ENCODE measurements at places on chromosomes 3 and 15.

- no peak for DNase-seq
Measured at GRCh38 chr3:170513642-170514041, 72.2 kb downstream of the SLC7A14 start.

GRCh38 chr3:30873671-30874070 lies 20.8 kb downstream of the GADL1 start:
- DNase-seq, result no peak

GRCh38 chr3:140440446-140440845 lies 237.4 kb upstream of the TRIM42 start:
- no peak for DNase-seq

DNA sequence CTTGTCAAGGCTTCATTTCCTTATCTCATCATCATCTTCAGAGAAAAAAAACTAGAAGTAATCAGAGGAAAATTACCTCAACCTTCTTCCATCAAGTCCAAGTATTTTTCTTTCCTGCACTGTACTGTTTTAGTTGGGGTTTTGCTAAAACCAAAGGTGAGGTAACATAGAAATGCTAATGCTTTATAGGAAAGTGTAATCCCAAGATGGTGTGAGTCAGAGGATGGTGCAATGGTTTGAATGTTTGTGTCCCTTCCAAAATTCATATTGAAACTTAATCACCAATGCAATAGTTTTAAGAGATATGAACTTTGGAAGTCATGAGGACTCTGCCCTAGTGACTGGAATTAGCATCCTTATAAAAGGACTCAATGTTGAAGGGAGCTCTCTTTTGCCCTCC lies 79.5 kb downstream of the KBTBD8 start:
- no peak for DNase-seq

- peak; percentile 82 for DNase-seq
Measured at GRCh38 chr3:72270072-72270681, 485.2 kb upstream of the PROK2 start.

DNA sequence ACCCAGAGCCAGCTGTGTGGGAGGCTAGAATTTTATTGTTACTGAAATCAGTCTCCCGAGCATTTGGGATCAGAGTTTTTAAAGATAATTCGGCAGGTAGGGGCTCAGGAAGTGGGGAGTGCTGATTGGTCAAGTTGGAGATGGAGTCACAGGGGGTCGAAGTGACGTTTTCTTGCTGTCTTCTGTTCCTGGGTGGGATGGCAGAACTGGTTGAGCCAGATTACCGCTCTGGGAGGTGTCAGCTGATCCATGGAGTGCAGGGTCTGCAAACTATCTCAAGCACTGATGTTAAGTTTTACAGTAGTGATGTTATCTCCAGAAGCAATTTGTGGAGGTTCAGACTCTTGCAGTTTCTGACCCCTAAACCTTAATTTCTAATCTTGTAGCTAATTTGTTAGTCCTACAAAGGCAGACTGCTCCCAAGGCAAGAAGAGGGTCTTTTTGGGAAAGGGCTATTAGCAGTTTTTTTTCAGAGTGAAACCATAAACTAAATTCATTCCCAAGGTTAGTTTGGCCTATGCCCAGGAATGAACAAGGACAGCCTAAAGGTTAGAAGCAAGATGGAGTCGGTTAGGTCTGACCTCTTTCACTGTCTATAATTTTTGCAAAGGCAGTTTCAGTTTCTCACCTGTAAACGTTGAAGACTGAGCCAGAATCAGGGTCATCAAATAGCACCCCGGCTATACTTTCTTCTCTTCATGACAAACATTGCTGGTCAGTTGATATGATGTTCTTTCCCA lies 28.2 kb downstream of the FLNB start:
- no peak for DNase-seq

DNA sequence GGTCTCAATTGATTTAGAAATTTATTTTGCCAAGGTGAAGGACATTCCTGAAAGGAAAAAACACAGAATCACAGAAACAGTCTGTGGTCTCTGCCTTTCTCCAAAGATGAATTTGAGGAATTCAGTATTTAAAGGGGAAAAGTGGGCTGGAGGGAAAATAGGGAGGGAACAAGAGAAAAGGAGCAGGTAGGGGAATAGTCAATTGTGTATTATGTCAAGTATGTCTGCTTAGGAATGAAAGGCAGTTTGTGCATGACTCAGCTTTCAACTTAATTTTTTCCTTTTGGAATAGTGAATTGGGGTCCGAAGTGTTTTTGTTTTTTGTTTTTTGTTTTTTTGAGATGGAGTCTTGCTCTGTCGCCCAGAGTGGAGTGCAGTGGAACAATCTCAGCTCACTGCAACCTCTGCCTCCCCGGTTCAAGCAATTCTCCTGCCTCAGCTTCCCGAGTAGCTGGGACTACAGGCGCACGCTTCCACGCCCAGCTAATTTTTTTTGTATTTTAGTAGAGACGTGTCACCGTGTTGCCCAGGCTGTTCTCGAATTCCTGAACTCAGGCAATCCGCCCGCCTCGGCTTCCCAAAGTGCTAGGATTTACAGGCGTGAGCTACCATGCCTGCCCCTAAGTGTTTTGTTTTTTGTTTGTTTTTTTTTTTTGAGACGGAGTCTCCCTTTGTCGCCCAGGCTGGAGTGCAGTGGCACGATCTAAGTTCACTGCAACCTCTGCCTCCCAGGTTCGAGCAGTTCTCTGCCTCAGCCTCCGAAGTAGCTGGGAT lies 74.1 kb upstream of the MAP4 start:
- no peak for DNase-seq

DNA sequence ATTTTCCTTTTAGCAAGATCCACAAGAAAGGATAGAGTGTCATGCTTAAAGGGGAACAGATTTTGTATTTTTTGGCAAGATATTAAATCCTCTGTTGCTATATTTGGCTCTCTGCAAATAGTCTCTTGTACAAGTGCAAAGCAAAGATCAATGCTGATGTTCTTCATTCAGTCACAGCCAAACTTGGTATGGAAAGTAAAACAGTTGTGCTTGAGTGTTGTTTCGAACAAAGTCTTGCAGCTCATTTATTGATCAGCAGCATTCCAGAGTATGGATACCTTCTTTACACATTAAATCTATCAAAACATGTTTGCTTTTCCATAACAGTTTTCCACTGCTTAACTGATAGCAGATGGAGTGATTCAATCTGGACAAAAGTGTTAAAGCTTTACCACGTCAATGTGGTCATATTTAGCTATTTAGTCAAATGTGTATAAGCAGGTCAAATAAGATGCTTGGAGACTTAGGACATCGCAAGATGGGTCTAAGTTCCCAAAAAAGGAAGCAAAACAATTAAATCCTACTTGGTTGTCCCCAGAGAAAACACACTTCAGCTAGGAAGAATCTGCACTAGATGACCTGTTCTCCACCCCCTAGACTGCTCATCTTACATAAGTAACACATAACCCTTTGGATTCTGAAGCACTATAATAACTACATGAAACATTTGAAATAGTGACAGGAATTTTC lies 52.4 kb downstream of the VGLL3 start:
- DNase-seq, result no peak

Measured in CD4-positive, alpha-beta T cell treated with Interleukin-1 beta for 1 hour (primary cell).